ENCODE measurements at places on chromosomes 5 and 9. TPM values are rescaled to one million over a fixed set of nuclear protein-coding genes. Genes with fewer than 3 reads are reported as not detected.

DNA sequence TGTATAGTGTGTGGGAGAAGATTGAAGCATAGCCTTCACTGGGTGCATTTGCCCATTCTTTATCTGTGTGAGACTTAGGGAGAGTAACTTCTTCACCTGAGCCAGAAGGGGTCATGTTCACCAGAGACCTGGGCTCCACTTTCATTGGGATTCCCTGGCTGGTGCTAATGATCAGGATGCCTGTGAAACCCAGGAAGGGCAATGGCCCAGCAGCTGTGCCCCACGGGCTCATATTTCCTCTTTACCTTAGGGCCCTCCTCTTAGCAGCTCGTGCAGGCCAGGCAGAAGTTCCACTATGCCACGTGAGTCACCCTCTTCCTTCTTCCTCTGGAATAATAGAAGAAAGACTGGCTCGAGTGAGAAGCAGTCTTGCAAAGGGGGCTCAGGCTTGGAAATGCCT, 5.0 kb downstream of the PPARGC1B start:
- H3K4me1 ChIP-seq, result peaks cover 8% of the 10 kb centered on the region
- no peaks in the 10 kb centered on the region for H3K36me3 ChIP-seq
- peaks cover 6% of the 10 kb centered on the region for H3K27me3 ChIP-seq
- no peak overlapping the region for H3K4me3 ChIP-seq
- H3K27ac ChIP-seq, result no peak overlapping the region

- no peak overlapping the region for H3K4me3 ChIP-seq
- H3K36me3 ChIP-seq, result no peaks in the 10 kb centered on the region
Observed at GRCh38 chr5:93721071-93721470, 20.3 kb downstream of the POU5F2 start.

- H3K27me3 ChIP-seq, result no peaks in the 10 kb centered on the region
- H3K36me3 ChIP-seq, result no peaks in the 10 kb centered on the region
- H3K27ac ChIP-seq, result no peak overlapping the region
- DNase-seq, result no peak
Observed at GRCh38 chr5:54062958-54063357, 247.4 kb downstream of the ARL15 start.

DNA sequence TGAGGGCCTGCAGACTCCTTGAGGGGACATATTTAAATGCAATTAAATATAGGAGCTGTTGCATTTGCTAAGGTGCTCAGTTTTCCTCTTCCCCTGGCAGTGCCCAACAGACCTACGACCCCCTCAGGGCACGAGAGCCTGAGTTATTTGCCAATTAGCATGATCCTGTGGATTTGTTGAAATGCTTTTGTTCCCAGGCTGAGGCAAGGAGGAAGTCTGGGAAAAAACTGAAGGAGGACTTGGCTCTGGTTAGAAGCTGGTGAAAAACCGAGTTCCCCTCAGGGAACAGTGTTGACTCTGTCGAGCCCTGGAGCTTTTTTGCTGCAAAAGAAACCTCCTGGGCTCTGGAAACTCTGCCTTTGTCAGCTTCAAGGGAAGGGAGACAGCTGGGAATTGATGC, 103.6 kb upstream of the SHB start:
- no peak overlapping the region for H3K4me3 ChIP-seq
- peaks cover 28% of the 10 kb centered on the region for H3K36me3 ChIP-seq
- H3K4me1 ChIP-seq, result no peaks in the 10 kb centered on the region

PLAC8L1 gene
- total RNA-seq, result 2.2 TPM

IFNA13 gene
- not detected for total RNA-seq
